ENCODE measurements at places on chromosomes 3 and 15.

GRCh38 chr3:182803596-182803995 is 10.3 kb downstream of the ATP11B start:
- H3K36me3 ChIP-seq: no peaks in the 10 kb centered on the region
- H3K27me3 ChIP-seq: no peaks in the 10 kb centered on the region
- no peak overlapping the region for H3K4me3 ChIP-seq
- DNase-seq: no peak
- H3K4me1 ChIP-seq: peaks cover 10% of the 10 kb centered on the region
- H3K27ac ChIP-seq: no peak overlapping the region

DNA sequence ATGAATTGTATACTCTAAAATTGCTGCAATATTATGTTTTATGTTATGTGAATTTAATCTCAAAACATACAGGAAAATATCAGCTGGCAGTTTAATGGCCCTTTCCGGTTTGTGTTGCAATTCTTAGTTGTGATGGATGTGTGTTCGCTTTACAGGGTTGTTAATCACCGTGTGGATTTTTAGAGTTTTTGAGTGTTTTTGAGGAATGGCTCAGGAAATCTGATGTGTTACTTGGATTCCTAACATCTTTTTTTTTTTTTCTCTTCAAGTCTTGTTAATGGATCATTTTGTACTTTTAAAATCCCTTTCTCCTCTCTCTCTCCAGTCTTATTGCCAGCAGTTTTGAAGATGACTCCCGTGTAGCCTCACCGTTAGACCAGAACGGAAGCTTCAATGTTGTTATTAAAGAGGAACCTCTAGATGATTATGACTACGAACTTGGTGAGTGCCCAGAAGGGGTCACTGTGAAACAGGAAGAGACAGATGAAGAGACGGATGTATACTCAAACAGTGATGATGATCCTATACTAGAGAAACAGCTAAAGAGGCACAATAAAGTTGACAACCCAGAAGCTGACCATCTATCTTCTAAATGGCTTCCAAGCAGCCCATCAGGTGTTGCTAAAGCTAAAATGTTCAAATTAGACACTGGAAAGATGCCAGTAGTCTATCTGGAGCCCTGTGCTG is 35.7 kb downstream of the MGA start:
- DNase-seq: peak; percentile 84
- H3K27me3 ChIP-seq: no peaks in the 10 kb centered on the region
- peak overlapping the region; percentile 21 for H3K4me3 ChIP-seq

DNA sequence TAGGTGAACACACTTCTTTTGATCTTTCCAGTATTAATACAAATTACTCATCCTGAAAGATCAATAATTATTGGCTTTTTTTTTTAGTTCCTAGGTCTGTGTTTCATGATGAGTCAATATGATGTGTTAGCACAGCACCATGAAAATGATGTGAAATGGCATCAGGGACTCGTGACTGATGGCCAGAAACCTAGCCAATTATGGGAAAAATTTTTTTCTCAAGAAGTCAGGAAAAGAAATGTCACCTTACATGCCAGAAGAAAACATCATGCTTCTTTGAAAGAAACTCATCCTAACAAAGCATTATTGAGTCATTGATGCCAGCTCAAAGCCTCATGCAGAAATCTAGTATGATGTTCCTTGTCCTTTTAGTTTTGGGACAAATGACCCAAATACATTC is 468.3 kb upstream of the CBLB start:
- no peak for DNase-seq
- no peak overlapping the region for H3K27ac ChIP-seq
- no peaks in the 10 kb centered on the region for H3K27me3 ChIP-seq

GRCh38 chr15:88537591-88538317 is 8.7 kb downstream of the DET1 start:
- no peaks in the 10 kb centered on the region for H3K4me1 ChIP-seq
- no peak for DNase-seq
- no peak overlapping the region for H3K4me3 ChIP-seq
- H3K27me3 ChIP-seq: no peaks in the 10 kb centered on the region
- H3K27ac ChIP-seq: no peak overlapping the region

- no peaks in the 10 kb centered on the region for H3K4me1 ChIP-seq
- no peaks in the 10 kb centered on the region for H3K36me3 ChIP-seq
- H3K4me3 ChIP-seq: no peak overlapping the region
- no peaks in the 10 kb centered on the region for H3K27me3 ChIP-seq
- no peak overlapping the region for H3K27ac ChIP-seq
Observed at GRCh38 chr3:16059081-16059537, 115.4 kb upstream of the GALNT15 start.

DNA sequence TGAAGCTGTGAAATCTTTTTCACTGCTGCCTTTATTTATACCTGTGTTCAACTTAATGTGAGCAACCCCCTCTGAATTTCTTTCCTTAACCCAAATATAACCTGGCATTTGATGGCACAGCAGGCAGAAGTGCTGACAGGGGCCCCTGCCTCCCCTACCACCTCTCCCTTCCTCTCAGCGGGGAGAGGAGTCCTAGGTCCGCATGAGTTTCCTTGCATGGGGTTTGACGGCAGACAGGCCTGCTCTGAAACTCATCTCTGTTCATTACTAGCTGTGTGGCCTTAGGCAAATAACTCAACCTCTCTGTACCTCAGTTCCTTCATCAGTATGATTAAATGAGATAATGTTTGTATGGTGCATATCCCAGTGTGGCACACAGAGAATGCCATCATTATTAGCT is 79.7 kb downstream of the SEC22A start:
- H3K36me3 ChIP-seq: no peaks in the 10 kb centered on the region
- no peak for DNase-seq
- no peaks in the 10 kb centered on the region for H3K4me1 ChIP-seq
- no peak overlapping the region for H3K27ac ChIP-seq

GRCh38 chr3:61903931-61904657 is 342.7 kb downstream of the PTPRG start:
- H3K4me3 ChIP-seq: no peak overlapping the region

- H3K36me3 ChIP-seq: no peaks in the 10 kb centered on the region
- H3K27ac ChIP-seq: no peak overlapping the region
- H3K27me3 ChIP-seq: no peaks in the 10 kb centered on the region
Observed at GRCh38 chr3:184884359-184885017, 72.5 kb downstream of the VPS8 start.

DNA sequence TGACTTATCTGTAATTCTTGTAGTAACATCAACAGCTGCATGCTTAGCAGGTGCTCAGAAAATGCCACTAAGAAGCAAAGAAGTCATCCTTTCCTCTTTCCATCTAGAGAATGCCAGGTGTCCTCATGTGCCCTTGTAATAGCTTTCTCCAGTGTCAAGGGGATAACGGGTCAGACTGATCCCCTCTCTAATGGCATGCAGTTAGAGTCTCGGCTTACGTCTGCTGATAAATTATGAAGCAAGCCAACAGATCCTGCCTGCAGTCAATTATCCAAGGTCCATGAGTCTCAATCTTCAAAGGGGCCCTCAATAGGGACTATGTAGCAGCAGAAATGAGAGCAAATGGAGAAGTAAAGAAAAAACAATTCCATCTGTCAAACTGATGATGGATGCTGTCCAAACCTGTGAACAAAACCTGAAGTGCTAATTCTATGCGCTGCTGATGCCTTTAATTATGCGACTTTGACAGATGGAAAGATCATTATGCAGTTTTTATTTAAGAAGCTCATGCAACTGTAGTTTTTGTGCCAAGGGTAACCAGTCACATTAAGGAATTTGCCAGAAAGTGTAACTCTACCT is 162.8 kb upstream of the PEX5L start:
- no peaks in the 10 kb centered on the region for H3K36me3 ChIP-seq
- DNase-seq: no peak
- H3K27me3 ChIP-seq: peaks cover 53% of the 10 kb centered on the region
- no peak overlapping the region for H3K27ac ChIP-seq

- no peak overlapping the region for H3K4me3 ChIP-seq
- no peak overlapping the region for H3K27ac ChIP-seq
- H3K4me1 ChIP-seq: no peaks in the 10 kb centered on the region
- no peaks in the 10 kb centered on the region for H3K27me3 ChIP-seq
Observed at GRCh38 chr3:130758624-130759369, 12.2 kb upstream of the PIK3R4 start.

DNA sequence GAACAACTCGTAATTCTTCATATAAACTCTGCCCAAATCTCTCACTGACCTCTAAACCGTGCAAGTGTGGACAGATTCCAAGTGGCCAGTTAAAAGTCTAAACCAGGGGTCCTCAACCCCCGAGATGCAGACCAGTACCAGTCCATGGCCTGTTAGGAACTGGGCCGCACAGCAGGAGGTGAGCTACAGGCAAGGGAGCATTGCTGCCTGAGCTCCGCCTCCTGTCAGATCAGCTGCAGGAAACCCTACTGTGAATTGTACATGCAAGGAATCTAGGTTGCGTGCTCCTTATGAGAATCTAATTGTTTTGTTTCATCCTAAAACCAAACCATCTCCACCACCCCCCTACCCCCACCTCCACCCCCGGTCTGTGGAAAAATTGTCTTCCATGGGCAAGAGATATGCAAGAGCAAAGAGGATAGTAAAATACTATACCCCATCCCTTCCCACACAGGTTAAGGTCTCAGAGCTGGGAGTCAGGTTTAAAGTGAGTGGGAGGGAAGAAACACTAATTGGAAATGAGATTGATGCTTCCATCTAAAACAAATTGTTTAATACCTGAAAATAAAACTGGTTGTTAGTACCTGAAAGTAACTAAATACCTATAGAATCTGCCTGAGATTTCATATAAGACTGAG is 54.0 kb downstream of the POLQ start:
- H3K27me3 ChIP-seq: no peaks in the 10 kb centered on the region
- no peaks in the 10 kb centered on the region for H3K4me1 ChIP-seq
- H3K36me3 ChIP-seq: peaks cover 29% of the 10 kb centered on the region
- no peak for DNase-seq
- no peak overlapping the region for H3K27ac ChIP-seq

GRCh38 chr3:21446027-21446426 is 305.0 kb downstream of the ZNF385D start:
- H3K4me3 ChIP-seq: no peak overlapping the region
- H3K27me3 ChIP-seq: no peaks in the 10 kb centered on the region
- DNase-seq: no peak
- no peaks in the 10 kb centered on the region for H3K4me1 ChIP-seq
- no peaks in the 10 kb centered on the region for H3K36me3 ChIP-seq

GRCh38 chr3:119227070-119227850 is 13.4 kb downstream of the B4GALT4 start:
- no peak for DNase-seq
- H3K27ac ChIP-seq: no peak overlapping the region
- H3K36me3 ChIP-seq: peaks cover 7% of the 10 kb centered on the region
- H3K4me3 ChIP-seq: no peak overlapping the region

DNA sequence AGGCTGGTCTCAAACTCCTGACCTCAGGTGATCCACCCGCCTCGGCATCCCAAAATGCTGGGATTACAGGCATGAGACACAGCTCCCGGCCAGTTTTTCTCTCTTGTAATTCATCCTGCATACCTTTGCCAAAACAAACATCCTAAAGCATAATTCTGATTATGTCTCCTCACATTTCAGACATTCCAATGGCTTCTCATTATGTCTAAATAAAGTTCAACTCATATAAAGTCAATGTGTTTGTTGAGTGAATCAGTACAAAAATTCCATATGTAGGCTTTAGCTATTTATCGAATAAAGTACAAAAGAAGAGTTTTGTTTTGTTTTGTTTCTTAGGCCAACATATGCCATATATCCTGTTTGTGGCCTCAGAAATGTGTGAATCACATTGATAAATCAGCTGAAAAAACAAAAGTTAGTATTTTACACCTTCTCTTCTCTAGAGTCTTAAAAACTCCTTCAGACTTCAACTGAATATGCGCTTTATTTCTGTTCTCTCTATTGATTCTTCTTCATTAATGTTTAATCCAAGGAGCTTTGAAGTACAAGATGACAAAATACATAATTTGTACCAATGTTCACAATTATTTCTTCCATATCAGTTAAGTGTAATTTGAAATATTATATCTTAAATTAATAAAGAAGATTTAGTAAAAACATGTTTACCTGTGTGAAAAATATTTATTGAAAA is 165.8 kb downstream of the MECOM start:
- H3K4me3 ChIP-seq: no peak overlapping the region
- no peaks in the 10 kb centered on the region for H3K4me1 ChIP-seq
- no peak overlapping the region for H3K27ac ChIP-seq
- H3K27me3 ChIP-seq: peaks cover 55% of the 10 kb centered on the region
- no peaks in the 10 kb centered on the region for H3K36me3 ChIP-seq

DNA sequence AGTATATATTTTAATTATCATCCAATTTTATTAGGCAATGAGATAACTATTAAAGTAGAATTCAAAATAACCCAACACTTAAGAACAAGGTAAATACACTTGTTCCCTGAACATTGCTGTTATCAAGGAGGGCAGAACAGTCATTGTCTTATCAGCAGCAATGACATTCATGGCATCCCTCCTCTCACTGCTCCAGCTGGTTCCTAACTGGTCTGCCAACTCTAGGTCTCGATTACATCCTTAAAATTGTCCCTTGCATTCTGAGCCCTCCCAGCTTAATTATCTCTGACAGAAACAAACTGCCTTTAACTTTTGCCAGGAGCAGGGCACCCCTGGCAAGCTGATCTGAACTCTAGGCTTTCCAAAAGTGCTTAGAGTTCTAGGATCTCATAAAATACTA is 14.0 kb upstream of the DYNC1LI1 start:
- H3K4me3 ChIP-seq: no peak overlapping the region
- no peaks in the 10 kb centered on the region for H3K36me3 ChIP-seq
- no peak overlapping the region for H3K27ac ChIP-seq
- DNase-seq: no peak
- no peaks in the 10 kb centered on the region for H3K27me3 ChIP-seq

DNA sequence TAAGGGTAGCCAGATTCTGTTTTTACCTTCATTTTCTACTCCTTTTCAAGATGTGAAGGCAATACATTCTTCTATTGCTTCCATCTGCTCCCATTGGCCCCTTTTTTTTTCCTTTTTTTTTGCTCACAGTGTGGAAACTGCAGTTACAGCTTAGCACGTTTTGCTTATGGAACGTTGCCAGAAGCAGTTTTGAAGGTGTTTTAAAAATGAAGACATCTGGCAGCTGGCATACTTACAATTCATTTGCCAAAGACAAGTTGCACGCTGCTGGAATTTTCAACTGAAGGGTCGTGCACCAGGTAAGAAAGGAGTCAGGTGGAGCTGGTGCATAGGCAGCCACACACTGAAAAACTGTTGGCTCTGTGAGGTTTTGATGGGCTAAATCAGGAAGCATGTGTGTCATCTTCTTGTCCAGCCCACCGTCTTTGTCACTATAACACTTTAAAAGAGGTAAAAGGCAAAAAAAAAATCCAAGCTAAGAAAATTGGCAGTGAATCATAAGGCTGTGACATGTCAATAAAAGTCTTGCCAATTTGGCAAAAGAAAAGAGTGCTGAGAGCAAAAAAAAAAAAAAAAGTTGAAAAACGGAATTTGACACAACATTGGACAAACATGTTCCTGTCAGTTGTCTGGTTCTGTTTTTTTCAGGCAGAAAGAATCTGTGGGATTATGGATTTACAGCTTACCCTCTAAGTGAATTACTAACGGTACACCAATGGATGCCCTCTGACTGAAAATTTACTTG is 225.4 kb upstream of the SOX2 start:
- H3K27me3 ChIP-seq: peaks cover 23% of the 10 kb centered on the region
- H3K4me1 ChIP-seq: no peaks in the 10 kb centered on the region
- no peak overlapping the region for H3K4me3 ChIP-seq

DNA sequence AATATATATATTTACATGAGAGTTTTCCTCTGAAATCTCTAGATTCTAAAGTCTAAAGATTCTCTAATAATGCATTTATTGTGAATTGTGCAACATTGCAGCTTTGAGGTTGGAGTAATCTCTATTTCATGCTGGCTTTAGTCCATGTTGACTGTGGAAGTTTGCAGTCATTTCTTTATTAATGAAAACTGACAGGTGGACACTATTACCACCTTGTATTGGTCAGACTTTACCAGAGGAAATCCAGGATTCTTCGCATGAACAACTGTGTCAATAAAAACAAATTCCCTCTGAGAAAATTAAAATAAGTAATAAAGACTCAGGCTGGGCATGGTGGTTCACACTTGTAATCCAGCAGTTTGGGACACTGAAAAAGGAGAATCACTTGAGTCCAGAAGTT is 274.1 kb downstream of the SHQ1 start:
- no peak for DNase-seq
- H3K36me3 ChIP-seq: no peaks in the 10 kb centered on the region
- no peak overlapping the region for H3K27ac ChIP-seq
